ENCODE measurements at places on chromosomes 2 and 18.
A peak's percentile ranks its signal among the peaks of the same experiment; 100 is the strongest.

DNA sequence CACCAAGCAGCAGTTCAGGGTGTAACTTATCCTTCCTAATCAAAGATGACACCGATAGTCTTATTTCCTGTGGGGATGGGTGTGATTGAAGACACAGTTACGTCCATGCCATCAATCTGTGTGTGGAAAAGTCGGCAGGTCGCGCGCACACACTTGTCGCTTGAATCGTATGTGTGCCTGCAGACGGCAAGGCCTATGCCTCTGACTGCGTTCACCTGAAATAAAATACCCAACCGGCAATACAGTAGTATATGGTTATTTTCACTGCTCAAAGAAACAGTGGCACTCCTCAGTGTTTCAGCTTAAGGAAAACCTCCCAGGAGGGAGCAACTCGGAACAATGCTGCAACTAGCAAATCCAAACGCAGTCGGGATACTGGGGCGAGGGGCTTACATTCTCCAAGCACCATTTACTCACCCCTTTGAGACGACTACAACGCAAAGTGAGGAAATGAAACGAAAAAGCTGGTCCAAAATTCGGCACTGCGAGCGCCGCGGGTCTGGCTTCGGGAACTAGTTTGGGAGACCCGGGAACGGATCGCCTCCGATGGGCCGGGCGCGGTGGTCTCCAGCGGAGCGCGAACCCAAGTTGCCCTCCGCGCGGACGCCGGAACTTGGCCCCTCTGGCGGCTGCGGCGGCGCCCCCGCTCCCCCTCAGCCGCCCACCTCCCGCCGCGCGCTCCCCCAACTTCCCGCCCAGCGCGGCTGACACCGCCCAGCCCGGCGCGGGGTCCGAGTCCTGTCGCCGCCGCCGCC is 675 bp downstream of the PRKD3 start:
- no peak for DNase-seq

- peak; percentile 8 for DNase-seq
These were observed 1.8 kb upstream of the ALK start for GRCh38 chr2:29923110-29923721.

DNA sequence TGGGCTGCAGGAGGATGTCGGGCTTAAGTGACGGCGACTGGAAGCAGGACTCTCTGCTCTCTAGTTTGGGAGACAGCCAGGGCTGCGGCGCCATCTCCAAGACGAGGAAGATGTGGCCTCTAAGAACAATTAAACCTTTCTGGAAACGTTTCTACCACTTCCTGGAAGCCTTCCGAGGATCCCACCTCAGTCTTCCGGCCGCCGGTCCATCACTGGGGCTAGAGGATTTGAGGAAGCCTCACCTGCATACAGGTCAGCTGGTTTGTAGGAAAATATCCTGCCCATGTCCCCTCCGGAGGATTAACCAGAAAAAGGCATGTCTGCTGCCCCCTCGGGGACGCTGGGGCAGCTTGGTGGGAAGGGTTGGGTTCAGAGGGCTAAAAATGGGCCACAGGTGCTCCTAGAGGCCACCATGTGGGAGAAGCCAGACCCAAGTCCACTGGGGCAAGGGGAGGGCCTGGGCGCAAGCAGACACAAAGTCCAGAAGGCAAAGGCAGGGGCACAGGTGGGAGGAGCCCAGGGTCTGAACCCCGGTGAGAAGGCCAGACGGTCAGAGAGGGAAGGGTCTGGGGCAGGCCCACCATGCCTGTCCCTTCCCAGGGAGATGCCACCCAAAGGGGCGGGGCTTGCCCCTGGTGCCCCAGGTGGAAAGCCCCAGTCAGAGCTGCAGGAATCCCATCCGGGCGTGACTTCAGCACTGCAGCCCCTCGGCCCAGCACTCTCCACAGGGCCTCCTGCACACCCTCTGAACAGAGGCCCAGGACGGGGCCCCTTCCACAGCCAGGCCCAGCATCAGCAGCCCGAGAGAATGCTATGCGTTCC is 82.2 kb upstream of the ID2 start:
- no peak for DNase-seq

DNA sequence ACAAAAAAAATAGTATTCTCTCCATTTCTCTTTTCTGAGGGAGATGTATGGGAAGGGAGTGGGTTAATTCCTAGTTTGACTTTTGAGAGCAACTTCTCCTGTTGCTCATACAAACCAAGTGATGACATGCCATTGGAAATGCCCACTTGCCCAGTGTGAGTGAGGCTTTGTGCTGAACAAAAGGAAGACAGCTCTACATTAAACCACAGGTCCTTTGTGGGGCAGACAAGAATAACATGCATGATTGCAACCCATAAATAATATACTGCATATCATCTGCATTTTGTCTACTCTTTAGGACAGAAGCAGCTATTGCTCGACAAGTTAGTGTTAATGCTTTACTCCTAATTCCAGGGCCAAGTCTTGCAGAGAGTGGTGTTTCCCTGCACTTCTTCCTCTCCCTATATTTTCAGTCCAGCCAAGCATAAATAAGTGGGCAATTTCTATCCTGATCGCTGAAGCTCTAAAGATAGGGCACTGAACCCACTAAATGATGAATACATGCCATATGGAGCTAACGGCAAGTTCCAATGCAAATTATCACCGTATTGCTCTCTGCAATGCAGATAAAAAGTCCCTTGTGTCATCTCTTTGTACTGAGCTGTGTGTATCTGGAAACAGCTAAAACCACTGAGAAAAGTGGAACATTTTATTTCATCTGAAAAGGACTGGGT is 19.4 kb upstream of the EHBP1 start:
- DNase-seq = no peak

DNA sequence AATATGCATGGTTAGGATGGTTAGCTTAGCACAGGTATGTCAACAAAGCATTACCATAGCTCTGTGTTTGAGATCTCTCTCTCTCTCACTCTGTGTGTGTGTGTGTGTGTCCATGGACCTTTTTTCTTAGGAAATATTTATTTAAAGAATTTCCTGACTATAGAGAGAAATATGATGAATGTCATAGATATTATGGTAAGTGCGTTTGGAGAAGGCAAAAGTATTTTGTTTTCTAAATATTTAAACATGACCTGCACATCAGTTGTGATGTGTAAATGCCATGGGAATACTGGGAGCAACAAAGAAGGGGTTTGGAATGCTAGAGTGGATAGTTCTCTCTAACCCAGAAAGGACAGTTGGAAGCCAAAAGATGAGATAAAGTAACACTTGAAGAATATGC is 3.9 kb upstream of the TMEM178A start:
- DNase-seq = no peak

DNA sequence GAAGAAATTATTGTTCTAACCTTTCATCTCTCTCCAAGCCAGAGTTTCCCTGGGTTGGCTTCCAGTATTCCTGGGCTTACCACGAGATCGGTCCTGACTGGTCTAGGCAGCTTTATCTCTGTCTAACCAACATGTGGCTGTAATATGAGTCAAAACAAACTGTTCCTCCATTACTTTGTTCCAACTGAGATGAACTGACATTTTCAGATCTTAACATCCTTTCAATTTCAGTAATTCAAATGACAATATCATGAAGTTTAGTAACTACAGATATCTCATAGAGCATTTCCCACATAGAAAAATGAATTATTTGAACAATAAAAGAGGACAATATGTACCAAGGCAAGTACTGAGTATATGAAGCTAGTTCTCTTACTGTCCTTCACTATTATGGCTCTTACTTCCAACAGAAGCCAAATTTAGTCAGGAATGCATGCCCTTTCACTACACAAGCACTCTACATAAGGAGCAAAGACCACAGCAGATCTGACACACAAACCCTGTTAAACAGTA is 15.5 kb downstream of the SLC25A12 start:
- DNase-seq = no peak

DNA sequence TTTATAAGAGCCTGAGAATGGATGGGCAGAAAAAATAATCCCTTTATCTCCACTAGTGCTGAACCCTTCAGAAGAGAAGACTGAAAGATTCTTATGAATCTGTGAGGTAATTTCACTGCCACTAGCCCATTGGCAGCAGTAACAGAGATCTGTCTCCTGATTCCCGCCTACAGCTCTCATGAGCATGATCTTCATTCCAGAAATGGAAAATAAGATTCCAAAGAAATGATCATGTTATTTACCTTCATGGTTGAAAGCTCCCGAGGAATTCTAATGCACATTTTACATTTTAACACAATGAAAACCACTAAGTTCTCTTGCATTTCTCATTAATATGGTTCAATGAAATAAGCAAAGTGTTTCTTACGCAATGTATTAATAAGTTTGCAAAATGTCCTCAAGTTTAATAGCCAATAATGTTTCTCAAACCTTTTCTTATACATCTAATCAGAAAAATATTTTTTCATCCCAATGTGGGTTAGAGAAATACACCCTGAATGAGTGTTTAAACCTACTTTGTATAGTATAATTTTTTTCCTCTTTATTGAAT is 905.6 kb downstream of the TMEM182 start:
- no peak for DNase-seq

DNA sequence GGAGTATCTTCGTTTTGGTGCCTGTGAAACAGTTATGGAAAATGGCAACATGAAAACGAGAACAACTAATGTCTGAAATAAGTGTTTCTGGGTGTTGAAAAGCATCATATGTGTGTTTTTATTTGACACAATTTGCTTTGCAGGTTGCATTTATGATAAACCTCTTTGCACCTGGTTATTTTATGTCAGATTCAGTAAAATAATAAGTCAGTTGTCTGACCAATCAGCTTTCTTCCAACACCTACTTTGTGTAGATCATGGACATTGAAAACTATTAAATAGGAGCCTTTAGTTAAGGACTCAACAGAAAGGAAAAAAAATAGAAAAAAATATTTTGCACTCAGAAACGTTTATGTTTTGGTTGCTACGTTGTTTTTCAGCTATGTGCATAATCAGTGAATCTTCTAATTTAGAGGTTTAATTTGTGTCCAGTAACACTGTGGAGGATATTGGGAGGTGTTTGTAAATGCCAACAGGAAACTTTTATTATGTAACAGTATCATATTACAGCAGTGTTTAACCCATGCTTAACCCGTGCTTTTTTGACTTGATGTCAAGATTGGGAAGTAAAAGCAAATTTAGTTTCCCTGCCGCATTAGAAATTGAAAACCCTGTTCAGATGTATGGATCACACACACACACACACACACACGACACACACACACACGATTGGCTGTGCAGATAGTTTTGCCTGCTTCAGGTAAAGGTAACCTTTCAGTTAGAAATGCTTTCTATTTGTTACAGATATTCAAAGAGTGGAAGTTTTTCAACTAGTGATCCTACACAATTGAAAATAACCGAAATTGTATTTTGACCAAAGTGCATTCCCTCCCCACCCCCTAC is 2.6 kb downstream of the PKP4 start:
- DNase-seq = no peak

- no peak for DNase-seq
These were observed 221.6 kb downstream of the LPIN1 start for GRCh38 chr2:11967946-11968465.

GRCh38 chr2:111944531-111945210 is 46.3 kb downstream of the MERTK start:
- DNase-seq = no peak

DNA sequence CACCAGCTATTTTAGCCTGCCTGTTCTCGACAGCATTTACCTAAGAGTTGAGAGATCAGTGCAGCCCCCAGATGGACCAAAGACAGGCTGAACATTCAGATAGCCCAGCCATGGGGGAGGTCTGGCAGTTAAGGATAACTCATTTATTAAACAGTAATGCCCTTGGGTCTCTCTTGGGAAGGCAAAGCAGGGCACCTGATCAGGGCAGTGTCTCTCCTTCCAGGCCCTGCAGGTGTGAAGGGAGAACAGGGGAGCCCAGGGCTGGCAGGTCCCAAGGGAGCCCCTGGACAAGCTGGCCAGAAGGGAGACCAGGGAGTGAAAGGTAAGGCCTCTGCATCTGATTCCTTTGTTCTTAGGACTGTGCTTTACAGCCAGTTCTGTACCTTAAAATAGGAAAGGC is 49.6 kb downstream of the MARCO start:
- no peak for DNase-seq

GRCh38 chr2:54958717-54959371 is 91.4 kb downstream of the RTN4 start:
- DNase-seq = no peak

DNA sequence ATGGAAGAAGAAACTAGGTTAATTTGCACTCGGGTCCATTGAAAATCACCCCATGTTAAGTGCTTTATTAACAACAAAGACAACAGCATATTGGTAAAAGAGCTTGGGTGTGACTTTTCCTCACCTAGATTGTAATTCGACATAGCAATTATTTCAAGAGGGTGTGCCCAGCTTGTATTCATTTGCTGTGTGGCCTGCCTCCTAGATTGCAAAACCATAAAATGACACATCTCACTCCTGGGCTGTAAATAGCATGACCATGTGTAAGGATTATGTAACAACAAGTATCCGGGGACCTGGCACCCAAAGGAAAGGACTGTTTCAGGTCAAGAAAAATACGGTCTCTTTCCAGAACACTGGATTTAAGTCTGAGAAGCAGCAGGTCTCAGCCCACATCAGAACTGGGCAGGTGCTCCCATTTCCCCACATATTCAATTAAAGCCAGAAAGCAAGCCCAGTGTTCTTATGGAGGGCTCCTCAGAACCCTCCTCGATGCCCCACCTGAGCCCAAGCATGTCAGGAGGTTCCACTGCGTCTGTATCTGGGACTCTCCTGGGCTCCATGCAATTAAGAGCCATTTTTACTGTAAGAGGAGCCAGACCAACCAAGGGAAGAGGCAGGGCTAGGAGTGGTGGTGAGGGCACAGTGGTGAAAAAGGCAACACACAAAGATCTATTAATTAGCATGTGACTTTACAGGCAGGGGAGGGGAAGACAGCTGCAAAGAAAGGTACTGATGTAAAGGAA is 39.2 kb downstream of the MREG start:
- no peak for DNase-seq

DNA sequence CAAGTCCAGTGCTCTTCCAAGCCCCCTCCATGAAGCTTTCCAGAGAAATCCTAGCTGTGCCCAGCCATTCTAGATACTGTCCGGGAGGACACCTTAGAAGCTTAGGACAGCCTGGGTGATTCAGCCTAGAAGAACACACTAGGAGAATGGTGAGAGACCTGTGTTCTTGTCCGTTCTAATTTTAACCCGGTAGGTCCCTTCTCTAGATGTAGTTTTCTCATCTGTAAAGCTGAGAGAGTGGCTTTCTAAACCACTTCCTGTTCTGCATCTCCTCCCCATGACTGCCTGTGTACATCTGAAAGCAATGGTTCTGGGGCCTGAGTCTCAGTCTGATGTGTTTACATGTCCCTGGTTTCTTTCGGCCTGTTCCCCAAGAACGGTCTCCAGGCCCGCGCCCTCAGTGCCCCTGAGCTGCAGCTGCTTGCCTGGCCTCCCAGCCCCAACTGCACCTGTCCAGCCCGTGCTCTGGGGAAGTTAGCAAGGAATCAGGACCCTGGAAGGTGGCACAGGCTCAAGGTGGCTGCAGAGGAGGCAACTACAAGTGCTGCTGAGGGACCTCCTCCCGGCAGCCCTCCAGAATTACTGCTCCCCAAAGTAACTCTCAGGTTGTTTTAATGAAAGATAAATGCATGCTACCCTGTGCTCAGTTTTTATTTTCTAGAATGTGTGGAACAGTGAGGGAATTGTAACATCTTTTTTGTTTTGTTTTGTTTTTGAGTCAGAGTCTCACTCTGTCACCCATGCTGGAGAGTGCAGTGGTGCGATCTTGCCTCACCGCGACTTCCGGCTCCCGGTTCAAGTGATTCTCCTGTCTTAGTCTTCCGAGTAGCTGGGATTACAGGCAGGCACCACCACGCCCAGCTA is 105.9 kb downstream of the LBH start:
- DNase-seq = no peak
